Activated CD4-positive, alpha-beta T cell treated with anti-CD3 and anti-CD28 coated beads, Interleukin-2, amount 50 U/mL, for 1 hour (primary cell): ENCODE measurements at places on chromosomes 1 and 21.

- DNase-seq, result no peak
Measured at GRCh38 chr1:66370462-66370971, 163.4 kb upstream of the SGIP1 start.

GRCh38 chr1:224435318-224435763 lies 744 bp upstream of the WDR26 start:
- no peak for DNase-seq

DNA sequence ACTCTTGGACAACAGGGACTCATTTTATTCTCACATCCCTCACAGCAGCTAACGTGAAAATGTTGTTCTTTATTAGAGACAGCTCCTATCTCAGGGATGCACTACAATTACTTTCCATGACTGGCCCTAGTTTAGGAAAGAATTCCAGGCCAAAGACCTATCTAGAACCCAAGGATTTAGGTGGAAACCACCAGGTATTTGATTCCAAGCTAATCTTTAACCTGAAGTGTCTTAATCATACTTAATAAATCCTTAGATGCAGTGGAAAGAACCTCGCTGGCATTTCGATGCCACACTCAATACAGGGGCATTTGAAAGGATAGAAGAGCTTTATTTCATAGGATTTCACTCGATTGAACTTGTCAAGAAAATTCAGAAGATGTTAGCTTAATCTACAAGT lies 218.3 kb downstream of the KIF26B start:
- DNase-seq, result no peak

- DNase-seq, result no peak
Measured at GRCh38 chr1:176628775-176629174, 165.8 kb downstream of the PAPPA2 start.
